NCI-H2171 treated with DMSO at 0.1 percent for 48 hours (cell line): ENCODE measurements at places on chromosomes 11 and 22.

DNA sequence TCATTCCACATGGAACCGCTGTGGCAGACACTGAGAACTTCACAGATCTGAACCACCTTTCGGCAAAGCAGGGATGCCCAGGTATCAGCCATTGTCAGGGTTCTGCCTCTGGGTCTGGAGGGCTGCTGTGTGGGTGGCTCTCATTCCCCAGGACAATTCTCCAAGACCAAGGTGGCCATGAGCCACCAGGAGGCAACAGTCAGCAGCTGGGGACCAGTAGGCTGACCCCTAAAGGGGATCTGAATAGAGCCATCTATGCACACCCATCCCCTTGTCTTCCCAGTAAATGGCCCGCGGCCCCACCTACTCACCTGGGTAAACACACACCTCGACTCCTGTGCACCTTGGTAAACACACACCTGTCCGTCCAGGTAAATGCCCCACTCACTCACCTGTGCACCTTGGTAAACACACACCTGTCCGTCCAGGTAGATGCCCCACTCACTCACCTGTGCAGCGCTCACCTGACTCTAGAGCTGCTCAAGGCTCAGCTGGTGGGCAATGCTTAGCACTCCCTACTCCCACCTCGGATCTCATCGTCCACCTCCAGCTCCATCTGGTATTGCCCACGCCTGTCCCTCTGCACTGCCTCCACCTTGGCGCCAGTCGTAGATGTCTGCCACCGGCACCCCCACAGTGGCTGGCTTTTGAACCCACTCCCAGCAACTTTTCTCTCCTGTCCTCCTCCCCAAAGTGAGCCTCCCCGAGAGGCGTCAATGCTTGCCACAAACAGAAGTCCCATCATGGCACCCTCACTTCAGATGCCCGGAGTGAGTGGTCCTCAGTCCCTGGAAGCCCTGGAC lies 10.2 kb downstream of the SLC25A1 start:
- no peak for DNase-seq

GRCh38 chr22:41445129-41446056 lies 1.2 kb downstream of the TOB2 start:
- DNase-seq = peak; percentile 90

GRCh38 chr11:95156916-95157541 lies 67.4 kb downstream of the ENDOD1 start:
- no peak for DNase-seq

DNA sequence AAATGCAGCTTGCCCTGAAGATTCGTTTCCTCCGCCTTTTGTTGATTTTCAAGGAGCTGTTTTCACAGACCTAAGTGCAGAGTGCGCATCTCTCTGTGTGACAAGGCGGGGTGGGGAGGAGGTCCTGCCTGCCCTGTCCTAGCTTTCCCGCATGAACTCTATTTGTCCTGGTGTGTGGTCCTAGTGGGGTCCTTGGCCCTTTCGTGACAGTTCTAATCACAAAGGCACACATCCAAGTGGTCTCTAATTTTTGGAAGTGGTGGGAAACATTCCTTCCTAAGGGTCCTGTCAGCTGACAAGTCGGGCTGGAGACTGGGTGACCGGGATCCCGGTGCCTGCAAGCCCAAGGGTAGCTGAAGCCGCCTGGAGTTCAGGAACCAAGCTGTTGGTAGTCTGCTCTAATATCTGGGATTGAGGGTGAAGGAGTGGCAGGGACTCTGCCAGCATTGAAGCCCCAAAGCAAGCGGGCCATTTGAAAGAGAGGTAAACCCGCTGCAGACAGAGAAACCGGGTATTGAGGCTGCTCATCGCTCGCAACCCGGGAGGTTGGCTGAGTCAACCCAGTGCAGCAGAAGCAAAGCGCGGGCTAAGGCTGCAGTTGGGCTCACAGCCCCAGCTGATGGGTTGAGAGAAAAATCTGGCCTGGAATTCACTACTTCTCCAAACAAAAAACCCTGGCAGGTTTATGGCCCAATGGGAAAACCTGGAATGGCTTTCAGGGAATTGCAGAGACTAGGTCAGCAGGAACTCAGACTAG lies 28.1 kb upstream of the FBXO3 start:
- DNase-seq = peak; percentile 96

- no peak for DNase-seq
Measured at GRCh38 chr11:59669611-59670009, 773 bp upstream of the PATL1 start.

GRCh38 chr11:9473408-9473807 lies 12.6 kb downstream of the ZNF143 start:
- DNase-seq = no peak

DNA sequence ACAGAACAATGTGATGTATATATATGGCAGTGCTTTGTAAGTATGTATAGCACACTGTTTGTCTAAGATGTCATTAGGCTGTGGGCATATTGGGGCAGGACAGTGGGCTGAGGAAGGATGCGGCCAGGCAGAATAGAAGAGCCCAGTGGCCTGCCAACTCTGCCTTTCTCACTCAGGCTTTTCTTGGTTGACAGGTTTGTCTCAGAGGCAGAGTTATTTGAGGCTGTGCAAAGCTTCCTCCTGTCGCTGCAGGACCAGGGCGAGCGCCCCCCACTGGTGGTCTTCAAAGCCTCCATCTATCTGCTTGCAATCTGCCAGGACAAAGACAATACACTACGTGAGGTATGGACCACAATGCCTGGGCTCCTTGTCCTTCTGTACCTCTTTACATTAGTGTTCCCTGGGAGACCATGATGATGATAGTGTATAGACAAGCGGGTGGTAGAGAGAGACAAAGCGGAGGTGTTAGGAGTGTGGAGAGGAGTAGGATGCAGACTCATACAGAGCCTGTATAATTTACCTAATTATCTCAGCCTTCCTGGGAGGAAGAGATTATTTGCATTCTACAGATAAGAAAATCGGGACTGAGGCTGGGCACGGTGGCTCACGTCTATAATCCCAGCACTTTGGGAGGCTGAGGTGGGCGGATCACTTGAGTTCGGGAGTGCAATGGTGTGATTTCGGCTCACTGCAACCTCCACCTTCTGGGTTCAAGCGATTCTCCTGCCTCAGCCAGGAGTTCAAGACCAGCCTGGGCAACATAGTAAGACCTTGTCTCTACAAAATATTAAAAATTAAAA lies 37.3 kb upstream of the CCDC134 start:
- DNase-seq = no peak

GRCh38 chr11:87369888-87370287 lies 332.2 kb downstream of the TMEM135 start:
- no peak for DNase-seq

DNA sequence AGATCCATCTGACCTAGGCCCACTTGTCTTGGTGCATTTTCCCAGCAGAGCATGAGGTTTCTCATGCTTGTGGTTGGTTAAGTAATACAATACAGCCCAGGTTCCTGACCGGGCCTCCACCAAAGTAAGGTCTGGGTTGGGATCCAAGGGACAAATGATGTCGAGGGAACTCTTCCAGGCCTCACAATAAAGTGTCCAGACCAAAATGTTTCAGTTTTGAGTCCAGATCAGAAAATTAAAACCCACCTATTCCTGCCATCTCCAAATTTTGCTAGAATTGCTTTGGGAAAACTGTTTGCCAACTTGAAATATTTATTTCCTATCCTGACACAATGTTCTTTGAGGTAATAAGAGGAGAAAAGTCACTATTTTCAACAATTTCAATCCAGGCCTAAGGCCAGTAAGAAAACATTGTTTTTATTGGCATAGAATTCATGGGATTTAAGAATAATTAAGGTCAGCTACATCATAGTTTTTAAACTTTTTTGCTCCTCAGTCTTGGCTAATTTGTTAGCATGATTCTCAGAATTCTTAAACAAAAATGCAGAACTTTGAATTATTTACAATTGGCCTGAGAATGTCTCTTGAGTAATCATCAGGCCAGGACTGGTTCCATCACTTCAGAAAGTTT lies 51.4 kb downstream of the ME3 start:
- no peak for DNase-seq

DNA sequence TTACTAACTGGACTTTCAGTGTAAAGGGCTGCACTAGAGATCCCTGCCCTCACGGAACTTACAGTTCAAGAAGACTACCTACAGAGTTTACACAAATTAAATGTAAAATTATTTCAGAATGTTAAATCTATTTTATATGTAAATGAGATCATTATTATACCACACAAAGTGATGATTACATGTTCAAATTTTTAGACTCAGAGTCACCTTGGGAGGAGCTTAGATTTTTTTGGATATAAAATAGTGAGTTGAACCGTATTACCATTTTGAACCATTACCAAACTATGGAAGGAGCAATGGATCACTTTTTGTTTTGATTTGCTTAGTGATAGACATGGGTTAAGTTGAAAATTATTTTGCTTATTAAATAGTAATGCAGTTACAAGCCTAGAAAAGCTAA lies 1.6 kb downstream of the IPO7 start:
- DNase-seq = no peak

DNA sequence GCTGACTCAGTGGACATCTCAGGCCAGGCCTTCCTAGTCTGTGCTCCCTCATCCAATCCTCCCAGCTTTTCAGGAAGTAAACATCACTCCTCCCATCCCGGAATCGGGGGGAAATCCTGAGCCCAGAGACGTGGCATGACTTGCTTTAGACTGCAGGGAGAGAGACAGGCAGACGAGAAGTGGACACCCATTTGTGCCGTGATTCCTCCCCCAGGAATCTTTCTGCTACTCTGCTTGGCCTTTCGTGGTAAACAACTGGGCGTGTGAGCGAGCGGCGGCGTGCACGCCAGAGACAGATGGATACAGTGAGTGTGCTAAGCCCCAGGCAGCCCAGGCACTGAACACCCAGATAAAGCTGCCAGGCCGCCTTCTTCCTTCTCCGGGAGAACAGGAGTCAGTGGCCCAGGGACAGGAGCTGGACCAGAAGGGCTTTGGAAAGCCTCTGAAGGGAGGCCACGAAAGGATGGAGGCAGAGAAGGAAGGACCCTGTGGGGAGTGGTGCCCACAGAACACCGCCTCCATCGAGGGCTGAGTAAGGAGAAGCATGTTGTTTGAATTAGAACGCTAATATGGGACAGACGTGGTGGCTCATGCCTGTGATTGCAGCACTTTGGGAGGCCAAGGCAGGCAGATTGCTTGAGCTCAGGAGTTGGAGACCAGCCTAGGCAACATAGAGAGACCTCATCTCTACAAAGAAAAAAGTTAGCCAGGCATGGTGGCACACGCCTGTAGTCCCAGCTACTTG lies 53.0 kb upstream of the PRR5 start:
- peak; percentile 56 for DNase-seq

GRCh38 chr22:19659805-19660345 lies 54.4 kb upstream of the SEPTIN5 start:
- no peak for DNase-seq

DNA sequence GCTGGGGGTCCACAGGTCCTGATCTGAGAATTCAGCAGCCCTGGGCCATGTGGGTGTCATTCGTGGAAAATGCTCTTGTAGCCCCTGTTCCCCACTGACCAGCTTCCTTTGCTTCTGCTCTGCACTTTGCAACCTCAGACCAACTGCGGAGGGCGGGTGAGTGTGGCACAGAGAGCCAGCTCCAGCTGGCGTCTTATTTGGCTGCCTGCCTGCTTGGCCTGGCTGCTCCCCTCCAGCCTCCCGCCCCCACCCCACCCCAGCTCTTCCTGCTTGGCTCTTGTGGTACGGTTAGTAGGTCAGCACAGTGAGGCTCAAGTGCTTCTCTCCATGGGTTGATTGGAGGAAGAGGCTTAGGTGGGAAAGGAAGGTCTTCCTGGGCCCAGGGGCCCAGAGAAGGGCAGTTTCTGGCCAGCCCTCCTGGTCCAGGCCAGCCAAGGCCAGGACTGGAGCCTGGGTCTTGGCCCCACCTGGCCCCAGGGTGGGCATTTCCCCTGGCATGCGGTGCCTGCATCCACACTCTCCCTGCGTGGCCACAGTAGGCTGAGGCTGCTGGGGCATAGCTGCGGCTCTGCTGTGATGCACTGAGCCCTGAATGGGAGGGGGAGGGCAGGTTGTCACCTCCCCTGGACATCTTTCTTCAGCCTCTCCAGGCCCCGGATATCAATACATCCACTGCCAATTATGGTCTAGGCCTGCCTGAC lies 26.5 kb downstream of the MYO7A start:
- DNase-seq = no peak

- no peak for DNase-seq
Measured at GRCh38 chr11:77548552-77549445, 41.0 kb upstream of the AQP11 start.

DNA sequence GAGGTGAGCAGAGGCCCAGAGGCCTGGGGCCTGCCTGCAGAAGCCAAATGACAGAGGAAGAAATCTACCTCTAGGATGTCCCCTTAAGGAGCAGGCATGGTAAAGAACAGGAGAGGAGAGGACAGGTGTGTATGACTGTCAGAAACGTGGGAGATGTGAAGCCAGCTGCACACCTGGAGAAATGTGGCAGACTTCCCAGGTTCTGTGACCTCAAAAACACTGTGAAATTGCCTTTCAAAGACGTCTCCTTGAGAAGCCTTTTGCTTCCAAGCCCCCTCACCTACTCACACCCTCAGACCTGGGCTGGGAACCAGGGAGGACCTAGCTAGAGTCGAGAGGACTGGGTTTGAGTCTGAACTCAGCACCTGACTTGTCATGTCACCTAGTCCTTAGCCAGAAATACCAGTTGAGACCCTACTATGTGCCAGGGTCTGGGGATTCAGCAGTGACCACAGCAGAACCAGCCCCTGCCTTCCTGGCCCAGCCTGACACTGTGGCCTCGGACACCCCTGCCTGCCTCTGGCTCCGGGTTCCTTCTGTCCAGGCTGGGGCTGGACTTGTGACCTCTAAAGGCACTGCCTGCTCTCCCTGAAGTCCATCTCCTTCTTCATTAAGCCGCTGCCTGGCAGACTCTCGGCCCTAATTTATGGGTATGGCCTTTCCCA lies 5.6 kb downstream of the TPBGL start:
- no peak for DNase-seq

- DNase-seq = no peak
Measured at GRCh38 chr22:48368975-48369525, 1458.6 kb downstream of the BRD1 start.

GRCh38 chr22:25742918-25743708 lies 1.1 kb downstream of the MYO18B start:
- DNase-seq = no peak

- no peak for DNase-seq
Measured at GRCh38 chr22:44328762-44329161, 16.0 kb upstream of the SHISAL1 start.

- no peak for DNase-seq
Measured at GRCh38 chr11:3205261-3206155, 13.1 kb downstream of the MRGPRG start.

DNA sequence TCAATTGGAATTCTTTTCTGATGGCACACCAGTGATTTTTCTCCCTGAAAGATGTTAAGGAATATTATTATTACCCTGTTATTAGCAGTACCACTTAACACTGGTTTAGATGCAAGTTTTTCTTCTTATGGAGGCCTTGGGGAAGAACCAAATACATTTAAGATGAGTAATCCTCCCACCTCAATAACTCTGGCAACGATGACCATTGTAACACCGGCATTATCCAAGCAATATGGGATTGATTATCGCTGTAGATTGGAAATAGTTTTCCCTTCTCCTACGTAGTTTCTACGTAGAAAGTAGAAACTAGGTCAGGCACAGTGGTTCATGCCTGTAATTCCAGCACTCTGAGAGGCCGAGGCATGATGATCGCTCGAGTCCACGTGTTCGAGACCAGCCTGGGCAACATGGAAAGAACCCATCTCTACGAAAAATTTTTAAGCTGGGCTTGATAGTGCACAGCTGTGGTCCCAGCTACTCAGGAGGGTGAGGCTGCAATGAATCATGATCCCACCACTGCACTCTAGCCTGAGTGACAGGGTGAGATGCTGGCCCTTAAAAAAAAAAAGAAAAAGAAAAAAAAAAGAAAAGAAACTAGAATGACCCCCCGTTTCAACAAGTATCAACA lies 45.5 kb downstream of the PACSIN2 start:
- no peak for DNase-seq

GRCh38 chr22:42623756-42624441 lies 9.2 kb upstream of the POLDIP3 start:
- DNase-seq = no peak
